Stimulated activated CD4-positive, alpha-beta T cell treated with anti-CD3 and anti-CD28 coated beads, Interleukin-1b, Interleukin-23, amount 100 ng/mL, for 1 hour (primary cell): ENCODE measurements at places on chromosomes 4 and X.

GRCh38 chr4:118760493-118760892, 75.3 kb downstream of the METTL14 start:
- no peak for DNase-seq

GRCh38 chrX:115093191-115093590, 75.8 kb upstream of the IL13RA2 start:
- no peak for DNase-seq

GRCh38 chrX:49001521-49002090, 458 bp downstream of the GRIPAP1 start:
- DNase-seq, result peak; percentile 5

GRCh38 chrX:119684916-119685224, 8.1 kb downstream of the SEPTIN6 start:
- DNase-seq, result no peak

- DNase-seq, result no peak
These were observed 35.2 kb downstream of the EGF start for GRCh38 chr4:109947918-109948317.

GRCh38 chr4:89249716-89250361, 57.8 kb downstream of the GPRIN3 start:
- no peak for DNase-seq

DNA sequence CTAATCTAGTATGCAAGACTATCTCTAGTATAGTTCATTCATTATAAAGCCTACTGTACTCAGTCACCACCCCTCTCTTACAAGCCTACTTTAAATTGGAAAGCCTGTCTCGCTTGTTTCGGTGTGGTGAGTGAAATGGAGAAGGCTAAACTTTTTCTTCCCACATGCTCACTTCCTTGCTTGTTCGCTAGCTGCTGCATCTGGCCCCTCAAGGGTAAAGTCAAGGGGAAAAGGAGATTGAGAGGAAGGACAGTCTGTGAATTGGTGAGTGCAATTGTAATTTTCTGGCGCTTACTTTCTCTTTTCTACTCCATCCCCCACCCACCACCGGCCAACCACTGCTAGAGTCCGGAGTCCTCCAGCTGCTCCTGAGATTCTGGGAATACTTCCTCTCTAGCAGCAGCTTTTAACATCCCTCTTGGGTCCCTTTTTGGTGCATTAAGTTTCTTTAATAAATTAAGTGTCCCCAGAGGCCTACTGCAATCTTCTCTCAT, 12.1 kb upstream of the ARAP2 start:
- DNase-seq, result no peak

GRCh38 chr4:53702334-53703266, 111.3 kb upstream of the LNX1 start:
- no peak for DNase-seq

DNA sequence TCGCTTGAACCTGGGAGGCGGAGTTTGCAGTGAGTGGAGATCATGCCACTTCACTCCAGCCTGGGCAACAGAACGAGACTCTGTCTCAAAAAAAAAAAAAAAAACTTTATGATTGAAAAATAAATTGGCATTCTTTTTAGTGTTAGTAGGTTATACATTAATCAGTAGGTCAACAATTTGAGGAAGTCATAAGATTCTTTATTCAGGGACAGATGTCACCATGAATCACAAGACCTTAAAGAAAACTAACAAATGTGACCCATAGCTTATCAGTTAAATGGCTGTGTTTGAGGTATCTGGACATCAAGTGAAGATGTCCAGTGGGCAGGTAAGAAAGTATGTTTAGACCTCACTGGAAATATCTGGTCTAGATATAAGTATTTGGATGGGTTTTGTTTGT, 9.3 kb upstream of the PRMT9 start:
- DNase-seq, result no peak

GRCh38 chr4:138555108-138555507, 313.0 kb upstream of the SLC7A11 start:
- DNase-seq, result no peak

- no peak for DNase-seq
These were observed 20.4 kb downstream of the EREG start for GRCh38 chr4:74385386-74385785.

DNA sequence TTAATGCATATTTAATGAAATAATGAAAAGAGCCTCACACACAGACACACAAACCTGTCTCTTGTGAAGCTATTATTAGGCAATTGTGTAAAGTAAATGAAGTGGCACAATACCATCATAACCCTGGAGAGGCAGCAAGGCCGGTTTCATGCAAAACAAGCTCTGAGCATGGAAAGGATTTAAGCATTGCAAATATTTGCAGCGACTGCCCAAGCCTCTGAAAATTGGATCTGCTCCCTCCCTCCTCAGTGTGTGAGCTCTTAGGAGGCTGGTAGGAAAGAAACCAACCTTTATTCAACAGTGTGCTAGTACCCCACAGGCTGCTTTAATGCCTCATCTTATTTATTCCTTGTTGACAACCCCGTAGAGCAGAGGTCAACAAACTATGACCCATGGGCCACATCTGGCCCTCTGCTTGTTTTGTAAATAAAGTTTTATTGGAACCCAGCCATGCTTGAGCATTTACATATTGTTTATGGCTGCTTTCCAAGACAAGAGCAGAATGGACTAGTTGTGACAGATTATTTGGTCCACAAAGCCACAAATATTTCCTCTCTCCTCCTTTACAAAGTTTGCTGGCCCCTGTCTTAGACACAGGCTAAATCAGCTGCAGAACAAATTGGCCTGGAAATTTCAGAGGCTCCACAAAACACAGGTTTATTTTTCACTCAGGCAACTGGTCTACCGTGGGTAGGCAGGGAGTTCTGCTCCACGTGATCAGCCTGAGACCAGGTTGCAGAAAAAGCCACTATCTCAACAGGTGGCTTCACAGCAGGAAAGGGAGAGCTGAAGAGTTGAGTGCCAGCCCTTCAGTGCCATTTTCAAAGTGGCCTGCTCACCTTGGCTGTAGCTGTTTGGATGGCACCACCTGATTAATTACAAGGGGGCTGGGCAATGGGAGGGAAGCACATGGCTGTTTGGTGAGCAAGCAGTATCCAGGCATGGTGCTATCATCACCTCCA, 16.8 kb downstream of the RS1 start:
- no peak for DNase-seq

DNA sequence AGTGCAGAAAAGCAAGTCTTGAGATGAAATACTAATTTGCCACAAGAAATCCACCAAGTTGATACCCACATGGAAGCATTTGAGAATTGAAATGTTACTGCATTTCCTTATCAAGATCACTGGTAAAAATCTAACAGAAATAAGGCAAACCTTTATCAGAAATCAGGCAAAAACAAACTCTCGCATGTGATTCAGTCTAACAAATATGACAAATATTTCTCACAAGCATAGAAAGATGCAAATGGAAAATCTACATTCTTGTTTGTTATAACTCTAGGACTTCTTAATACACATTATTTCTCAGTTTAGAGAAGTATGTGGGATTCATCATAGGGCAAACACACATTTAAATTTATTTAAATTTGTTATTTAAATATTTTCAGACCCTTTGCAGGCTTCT, 52.9 kb downstream of the TXK start:
- DNase-seq, result no peak

DNA sequence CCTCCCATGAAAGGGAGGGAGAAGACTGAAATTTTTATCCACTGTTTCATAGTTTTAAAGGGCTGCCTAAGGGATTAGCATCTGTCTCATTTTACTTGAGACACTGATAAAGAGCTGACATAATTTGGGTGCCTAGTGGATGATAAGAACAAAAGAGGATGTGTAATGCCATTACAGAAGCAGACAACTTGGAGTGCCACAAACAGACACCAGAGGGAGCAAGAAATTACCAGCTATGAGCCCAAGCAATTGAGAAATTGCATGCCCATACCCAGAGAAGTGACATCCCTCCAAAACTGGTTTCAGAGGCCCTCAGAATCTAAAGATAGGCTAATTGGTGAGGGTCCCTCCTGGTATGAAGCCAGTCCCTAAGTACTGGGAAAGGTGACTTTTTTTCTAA, 38.5 kb upstream of the POU3F4 start:
- DNase-seq, result no peak

- no peak for DNase-seq
These were observed 102.9 kb downstream of the HUWE1 start for GRCh38 chrX:53583571-53583970.

DNA sequence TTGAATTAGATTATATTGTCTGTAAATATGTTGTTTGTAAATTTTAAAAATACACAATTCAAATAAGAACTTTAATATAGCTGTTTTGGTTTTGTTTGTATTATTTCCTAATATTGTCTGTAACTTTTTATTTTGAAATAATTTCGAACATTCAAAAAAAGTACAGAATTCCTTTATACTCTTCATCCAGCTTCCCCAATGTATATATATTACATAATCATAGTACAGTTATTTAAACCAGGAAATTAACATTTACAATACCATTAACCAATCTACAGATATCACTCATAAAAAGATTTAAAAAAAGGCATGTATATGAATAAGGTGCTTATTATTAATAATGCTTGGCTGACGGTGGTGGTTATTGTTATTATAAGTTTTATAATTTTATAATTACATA, 84.1 kb downstream of the LRBA start:
- no peak for DNase-seq

DNA sequence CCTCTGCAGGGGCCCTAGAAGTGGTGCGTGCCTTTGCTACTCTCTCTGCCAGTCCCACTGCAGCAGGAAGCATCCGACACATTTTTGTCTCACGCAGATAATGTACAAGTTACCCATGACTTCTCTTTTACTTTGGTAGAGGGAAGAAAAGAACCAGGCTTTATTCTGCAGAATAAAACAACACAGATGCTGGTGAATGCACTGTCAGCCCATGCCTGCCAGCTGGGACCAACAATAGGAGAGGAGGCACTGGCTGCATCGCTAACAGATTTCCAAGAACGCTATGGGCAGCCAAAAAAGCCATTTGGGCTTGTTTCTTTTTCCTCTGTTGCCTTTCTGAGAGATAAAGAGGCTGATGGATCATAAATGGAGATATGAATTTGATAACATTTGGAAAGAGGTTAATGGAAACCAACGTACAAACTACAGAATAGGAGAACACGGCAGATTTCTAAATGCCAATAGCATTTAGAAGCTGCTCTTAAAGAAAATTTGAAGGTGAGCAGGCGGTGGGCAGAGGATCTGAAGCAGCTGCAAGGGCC, 47.5 kb upstream of the IGFBP7 start:
- DNase-seq, result no peak

GRCh38 chrX:129638917-129639316, 15.8 kb downstream of the APLN start:
- DNase-seq, result no peak

- no peak for DNase-seq
These were observed 28.5 kb downstream of the EMCN start for GRCh38 chr4:100489305-100489704.

- no peak for DNase-seq
These were observed 174.9 kb upstream of the CTSO start for GRCh38 chr4:156128616-156129015.

DNA sequence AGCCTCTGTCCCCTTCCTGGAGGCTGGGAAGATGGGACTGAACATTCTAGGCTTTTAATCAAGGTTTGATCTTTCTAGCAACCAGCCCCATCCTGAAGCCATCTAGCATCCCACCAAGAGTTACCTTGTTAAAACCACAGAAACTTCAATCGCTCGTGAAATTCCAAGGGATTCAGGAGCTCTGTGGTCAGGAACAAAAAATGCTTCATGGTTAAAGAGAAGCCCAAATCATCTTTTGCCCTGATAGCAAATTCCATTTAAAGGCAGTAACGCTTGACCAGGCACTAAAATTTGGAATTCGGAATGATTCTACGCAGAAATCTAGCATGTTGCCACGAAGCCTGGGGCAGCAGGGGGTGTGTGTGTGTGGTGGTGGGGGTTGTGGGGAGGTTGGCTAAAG, 47.8 kb downstream of the CASP6 start:
- no peak for DNase-seq

- no peak for DNase-seq
These were observed 668.2 kb upstream of the NDST4 start for GRCh38 chr4:115781528-115782146.

- no peak for DNase-seq
These were observed 51.3 kb upstream of the RELL1 start for GRCh38 chr4:37737466-37737865.
